Neuronal stem cell (in vitro differentiated cells): ENCODE measurements at places on chromosomes 6 and 20.

GRCh38 chr20:25221592-25222460, 26.1 kb upstream of the PYGB start:
- no peak for DNase-seq

- DNase-seq = peak; percentile 17
These were observed 25.1 kb upstream of the SLC17A3 start for GRCh38 chr6:25899123-25899522.

GRCh38 chr6:109383438-109383940, 1.2 kb upstream of the CD164 start:
- DNase-seq = no peak

DNA sequence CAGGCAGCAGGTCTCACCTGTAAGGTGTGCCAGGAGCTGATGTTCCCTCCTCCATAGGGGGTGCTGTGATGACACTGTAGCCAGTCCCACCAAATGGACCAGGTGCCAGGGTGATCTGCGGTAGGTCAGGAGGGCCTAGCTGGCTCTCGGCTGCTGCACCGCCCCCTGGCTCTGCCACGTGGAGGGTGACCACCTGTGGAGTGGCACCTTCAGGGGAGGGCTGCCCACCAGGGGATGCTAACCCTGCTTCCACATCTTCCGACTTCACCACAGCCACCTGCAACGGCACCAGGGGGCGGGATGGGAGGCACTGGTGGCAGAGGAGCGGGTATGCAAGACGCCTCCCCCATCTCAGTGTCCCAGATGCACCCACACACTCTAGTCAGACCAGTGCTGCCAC, 18.3 kb downstream of the ZNF335 start:
- DNase-seq = no peak

DNA sequence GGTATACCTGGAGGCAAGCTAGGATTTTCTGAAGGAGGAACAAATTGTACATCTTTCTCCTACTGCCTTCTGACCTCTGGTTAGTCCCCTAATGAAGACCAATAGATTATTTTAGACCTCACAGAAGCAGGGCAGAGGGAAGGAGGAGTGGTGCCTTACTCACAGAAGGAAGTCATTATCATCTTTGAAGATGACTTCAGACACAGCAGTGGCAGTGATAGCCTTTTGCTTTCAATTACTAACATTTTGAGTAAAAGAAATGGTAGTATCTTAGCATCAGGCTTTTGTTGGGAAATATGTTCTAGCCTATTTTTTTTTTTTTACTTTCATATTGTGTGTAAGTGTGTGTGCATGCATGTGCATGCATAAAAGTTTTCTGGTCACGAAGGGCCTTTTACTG, 164.2 kb upstream of the PLN start:
- no peak for DNase-seq

- DNase-seq = peak; percentile 5
These were observed 68.2 kb upstream of the SUPT3H start for GRCh38 chr6:45445749-45446549.

- DNase-seq = no peak
These were observed 79.8 kb downstream of the KIF16B start for GRCh38 chr20:16493486-16493885.

DNA sequence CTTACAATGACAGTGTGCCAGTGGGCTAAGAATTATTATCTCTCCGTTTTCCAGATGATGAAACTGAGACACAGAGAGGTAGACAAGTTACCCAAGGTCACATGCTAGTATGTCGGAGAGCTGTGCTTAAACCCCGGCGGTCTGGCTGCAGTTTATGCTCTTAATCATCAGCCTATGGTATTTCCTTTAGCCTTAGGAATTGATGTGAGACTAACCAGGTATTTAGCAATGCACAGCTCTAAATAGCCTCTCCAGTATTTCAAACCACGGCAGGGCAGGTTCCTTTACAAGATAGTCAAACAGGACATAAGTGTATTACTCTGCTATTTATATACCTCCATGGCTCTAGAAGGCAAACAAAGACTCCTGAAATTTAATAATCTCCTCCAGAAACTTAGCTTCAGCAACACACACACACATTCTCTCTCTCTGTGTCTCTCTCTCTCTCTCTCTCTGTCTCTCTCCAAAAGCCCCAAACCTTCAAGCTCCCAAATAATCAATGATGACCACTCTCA, 142.0 kb upstream of the ZNF217 start:
- DNase-seq = no peak

- DNase-seq = no peak
These were observed 53.5 kb downstream of the EBF4 start for GRCh38 chr20:2745936-2746635.

DNA sequence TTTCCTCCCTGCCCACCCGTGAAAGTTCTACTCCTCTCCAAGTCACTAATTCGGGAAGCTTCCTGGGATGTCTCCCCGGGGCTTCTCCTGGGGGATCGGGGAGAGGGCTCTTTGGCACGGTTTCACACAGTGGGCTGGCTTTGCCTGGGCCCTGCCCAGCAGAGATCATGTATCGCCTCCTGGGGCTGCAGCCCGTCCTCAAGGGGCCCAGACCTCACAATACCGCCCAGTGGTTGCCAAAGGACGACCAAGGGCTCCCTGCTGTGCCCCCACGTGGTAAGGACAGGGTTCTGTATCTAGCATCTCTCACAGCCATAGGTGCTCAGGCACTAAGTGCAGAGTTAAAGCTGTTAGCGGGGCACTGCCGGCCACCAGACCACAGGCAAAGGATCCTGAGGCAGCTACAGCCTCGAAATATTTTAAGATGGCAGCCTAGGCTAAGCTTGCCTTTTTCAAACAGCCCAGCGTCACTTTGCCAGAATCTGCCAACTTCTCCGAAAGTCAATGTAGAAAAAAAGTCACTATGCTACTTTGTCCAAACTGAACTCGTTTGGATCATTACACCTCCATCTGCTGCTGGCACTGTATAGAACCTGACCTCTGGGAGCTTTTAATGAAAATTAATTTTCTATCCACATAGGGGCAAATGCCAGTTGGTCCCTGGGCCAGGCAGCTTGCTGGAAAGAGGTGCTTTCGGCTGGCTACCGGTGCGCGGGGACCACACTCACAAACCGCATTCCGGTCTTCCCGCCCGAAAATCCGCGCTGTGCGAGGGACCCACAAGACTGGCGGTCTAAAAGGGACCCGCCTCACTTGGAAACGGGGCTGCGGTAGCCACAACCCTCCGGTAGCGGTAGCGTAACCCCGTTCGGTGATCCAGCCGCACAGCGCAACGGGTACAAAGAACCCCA, 1.3 kb upstream of the NNAT start:
- no peak for DNase-seq

- no peak for DNase-seq
These were observed 9.0 kb upstream of the SCML4 start for GRCh38 chr6:107833136-107833535.

DNA sequence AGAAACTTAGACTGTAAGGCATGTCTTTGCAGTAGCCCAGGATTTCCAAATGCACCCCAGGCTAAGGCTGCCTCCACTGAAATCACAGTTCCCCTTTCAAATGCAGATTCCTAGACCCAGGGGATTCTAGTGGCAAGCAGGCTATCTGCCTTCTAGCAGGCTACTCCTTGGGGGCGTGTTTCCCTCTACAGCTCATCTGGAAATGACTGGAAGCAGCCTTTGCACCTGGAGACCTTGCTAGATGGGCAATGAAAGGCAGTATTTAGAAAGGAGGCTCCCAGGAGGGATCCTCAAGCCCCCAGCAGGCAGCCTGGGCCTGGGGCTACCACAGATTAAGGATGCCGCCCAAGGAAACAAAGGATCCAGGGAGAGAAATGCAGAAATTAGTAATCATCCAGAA, 26.0 kb upstream of the SYNDIG1 start:
- no peak for DNase-seq

DNA sequence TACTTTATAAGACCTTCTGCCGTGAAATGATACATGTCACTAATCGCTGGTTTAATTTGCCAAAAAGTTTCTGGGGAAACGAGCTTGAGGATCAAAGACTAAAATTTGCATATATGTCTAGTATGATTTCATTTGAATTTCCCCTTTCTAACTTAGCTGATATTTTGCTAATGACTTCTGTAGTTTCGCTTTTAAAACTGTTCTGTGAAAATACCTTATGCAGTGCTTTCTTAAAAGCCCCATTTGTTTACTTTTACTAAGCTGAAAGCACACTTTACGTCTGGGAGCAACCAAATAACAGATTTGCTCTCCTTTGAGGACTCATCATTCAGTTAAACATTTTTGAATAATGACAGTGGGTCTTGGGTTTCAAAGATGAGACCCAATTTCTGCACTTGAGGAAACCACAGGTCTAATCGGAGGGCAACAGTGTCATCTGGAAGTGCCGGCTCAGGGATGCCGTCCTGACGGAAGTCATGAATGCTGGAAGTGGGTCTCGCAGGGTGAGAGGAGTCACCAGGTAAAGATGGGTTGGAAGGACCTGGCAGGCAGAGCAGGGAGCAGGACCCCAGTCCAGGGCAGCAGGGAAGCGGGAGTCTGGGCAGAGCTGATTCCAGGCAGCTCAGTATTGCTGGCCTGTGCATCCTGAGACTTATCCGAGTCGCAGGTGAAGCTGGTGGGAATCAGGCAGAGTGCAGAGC, 33.2 kb downstream of the PLEKHG1 start:
- DNase-seq = no peak

- DNase-seq = no peak
These were observed 115.6 kb downstream of the TCP11 start for GRCh38 chr6:35025232-35026188.

DNA sequence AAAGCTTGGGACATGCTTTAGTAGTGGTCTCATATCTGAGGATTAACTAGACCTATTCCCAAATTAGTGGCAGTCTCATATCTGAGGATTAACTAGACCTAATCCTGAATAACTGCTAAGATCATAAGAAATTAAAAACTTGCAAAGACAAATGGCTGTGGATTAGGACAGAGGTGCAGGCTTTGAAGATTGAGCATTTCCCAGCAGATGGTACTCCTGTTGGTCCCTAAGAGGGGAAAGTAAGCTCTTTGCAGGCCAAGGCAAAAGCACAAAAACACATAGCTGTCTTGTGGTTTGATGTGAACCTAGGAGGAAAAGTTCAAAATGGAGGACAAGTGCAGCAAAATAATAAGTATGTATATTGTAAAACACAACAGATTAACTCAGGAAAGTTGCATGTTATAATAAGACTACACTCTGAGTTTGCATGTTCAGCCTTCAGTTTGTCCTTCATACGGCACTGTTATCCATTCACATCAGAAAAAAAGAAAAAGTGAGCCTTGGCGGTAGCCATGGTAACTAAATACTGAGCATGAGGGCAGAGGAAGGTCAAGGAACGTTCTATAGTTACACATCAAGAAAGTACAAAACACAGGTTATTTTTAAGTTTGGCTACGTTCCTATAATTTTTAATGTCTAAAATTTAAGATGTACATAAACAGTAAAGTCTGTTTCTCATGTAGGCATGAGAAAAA, 62.8 kb downstream of the FILIP1 start:
- no peak for DNase-seq

DNA sequence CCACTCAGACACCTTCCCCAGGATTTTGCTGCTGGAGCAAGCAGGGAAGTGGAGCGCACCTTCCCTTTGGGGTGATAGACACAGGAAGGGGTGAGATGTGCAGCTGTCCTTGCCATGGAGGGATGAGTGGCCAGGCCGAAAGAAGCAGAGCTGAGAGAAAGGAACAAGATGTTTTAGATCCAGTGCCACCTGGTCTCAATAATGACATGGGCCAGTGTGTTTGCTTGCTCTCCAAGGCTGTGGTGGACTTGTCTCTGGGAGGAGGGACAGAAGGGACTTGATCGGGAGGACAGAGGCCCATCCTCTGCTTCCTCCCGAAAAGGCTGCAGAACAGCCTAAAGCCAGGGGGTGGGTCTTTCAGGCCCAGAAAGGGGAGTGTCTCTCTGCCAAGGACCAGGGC, 61.7 kb upstream of the CCDC167 start:
- no peak for DNase-seq

GRCh38 chr20:63746751-63747315, 7.3 kb downstream of the SLC2A4RG start:
- no peak for DNase-seq

DNA sequence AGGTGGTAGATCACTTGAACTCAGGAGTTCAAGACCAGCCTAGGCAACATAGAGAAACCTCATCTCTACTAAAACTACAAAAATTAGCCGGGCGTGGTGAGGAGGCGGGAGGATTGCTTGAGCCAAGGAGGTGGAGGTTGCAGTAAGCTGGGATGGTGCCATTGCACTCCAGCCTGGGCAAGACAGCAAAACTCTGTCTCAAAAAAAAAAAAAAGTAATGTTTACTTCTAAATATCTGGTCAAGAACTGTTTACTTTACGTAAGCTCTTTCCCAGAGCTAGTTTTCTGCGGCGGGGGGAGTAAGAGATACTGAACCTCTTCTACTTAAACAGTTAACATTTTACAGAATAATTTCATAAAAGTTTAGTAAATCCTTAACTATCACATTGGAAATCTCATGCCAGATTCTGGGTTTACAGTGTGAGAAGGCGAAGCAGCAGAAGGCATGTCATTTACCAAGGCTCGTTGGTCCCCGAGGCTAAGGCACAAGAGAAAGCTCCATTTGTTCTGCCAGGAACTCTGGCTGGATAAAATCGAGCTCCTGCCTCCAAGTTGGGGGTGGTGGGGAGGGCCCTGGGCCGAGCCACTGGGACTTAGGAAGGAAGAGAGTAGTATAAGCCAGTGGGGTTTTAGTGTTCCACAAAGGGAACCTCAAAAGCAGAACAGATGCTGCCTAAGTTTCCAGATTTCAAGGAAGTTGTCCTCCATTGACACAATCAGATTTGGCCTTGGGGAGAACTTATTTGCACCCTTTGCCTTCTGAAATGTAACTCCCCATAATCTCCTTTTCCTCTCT, 41.7 kb downstream of the ARFGEF2 start:
- no peak for DNase-seq

- DNase-seq = no peak
These were observed 62.4 kb downstream of the DTD1 start for GRCh38 chr20:18650224-18650623.

- DNase-seq = no peak
These were observed 72.1 kb downstream of the CBFA2T2 start for GRCh38 chr20:33561692-33562601.

DNA sequence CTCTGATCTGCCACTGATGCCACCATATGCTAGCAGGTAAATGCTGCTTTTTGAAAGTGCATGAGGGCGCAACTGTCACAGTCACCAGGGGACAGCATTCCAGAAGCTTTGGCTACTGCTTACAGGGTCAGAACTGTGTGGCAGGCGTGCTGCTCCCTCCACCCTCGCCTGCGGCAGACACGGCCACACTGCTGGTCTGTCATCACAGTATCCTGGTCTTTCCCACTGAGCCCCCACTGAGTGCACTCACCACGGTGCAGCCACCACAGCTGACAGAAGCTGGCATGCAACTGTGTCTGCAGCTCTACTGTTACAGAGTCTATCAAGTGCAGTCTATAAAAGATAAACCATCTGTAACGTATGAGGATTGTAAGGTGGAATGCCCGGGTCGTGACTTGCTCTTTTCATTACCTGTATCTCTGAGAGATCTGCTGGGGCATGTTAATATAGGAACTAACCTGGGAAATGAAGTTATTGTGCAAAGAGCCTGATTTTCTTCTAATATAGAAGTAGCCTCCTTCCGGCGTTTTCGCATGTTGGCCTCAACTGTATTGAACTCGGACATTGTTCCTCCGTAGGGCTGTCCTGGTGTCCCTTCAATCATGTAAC, 24.5 kb downstream of the GCLC start:
- no peak for DNase-seq
